SW 1271 (cell line): ENCODE measurements at places on chromosomes 3 and 15.

DNA sequence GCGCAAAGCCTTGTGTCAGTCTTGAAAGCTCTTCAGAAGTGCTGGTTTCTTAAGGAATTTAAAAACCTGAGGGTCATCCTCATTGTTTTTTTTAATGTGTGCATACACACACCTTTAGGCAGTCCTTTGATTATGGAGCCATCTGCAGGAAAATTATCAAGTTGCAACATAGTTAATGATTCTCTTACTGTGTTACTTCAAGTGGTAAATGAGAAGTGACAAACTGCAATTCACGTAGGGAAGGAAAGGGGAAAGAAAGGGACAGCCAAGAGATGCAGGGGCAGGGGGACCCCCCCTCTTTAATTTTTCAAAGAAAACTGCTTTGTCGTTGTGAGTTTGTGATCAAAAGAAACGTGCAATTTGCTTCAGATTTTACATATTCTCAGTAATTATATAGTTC, 162.4 kb upstream of the CGNL1 start:
- no peak for DNase-seq

DNA sequence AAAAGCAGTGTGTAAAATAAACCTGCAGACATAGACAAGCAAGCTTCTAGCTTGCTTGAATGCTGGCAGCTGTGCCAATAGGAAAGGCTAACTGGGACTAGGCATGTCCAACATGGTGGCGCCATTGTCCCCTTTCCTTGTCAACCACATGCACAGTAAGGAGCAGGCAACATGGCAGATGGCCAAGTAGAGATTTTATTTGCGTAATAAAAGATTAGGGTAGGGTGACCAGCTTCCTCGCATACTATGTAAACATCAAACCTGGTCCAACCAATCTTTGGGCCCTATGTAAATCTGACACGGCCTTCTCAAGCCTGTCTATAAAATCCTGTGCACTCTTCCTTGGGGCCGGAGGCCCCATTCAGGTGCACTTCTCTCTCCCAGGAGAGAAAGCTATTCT, 575.4 kb upstream of the GOLIM4 start:
- DNase-seq, result no peak

GRCh38 chr3:187005827-187006481, 75.6 kb downstream of the ST6GAL1 start:
- DNase-seq, result no peak

- DNase-seq, result no peak
These were observed 227.2 kb upstream of the TP63 start for GRCh38 chr3:189404024-189404423.

DNA sequence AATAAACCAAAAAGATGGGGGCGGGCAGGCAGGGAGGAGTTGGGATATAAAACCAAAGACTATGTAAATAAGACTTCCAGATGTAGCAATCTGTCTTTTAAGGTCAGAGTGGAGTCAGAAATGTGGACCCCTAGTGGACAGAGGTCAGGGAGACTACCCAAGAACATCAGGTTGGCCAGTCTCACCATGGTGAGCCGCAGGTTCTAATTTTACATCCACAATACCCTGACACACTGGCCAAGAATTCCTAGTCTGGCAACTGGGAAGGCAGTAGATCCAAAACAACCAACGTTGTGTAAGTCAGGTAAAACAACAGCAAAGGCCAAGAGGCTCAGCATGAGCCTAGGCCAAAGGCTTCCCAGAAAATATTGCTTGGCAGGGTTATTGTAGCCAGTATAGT, 203.4 kb downstream of the FOXP1 start:
- no peak for DNase-seq

GRCh38 chr3:122674339-122674738, 6.3 kb upstream of the PARP14 start:
- no peak for DNase-seq

DNA sequence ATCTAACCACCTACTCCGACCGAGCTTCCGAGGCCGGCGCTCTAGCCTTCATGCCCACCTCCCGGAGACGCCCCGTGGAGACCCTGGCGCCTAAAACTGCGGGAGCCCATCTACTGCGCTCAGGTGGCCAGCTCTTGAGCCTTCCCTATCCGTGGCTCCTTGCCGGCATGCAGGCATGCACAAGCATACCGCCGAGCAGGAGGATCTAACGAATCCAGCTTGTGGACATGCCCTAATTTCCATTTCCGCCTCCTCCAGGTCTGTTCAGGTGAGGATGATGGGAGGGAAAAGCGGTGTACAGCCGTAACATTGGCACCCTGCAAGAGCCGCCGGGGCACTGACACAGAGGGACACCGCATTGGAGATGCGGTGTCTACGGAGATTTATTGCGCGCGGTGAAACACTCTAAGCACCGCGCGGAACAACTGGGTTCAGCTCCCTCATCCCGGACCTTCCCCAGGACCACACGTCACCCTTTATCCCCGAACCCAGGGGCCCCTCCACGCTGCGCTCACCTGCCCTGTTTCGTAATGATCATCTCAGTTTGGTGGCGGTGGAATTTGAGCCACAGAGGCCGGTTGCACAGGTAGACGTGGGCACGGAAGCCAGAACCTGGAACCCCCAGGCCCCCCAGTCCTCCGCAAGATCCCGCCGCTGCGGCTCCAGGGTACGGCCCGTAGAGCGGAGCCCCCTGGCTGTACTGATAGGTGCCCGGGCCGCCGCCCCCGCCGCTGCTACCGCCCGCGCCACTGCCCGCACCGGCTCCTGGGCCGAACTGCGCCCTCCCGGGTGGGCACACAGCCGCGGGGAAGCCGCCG, 1.0 kb downstream of the EOMES start:
- DNase-seq, result no peak

DNA sequence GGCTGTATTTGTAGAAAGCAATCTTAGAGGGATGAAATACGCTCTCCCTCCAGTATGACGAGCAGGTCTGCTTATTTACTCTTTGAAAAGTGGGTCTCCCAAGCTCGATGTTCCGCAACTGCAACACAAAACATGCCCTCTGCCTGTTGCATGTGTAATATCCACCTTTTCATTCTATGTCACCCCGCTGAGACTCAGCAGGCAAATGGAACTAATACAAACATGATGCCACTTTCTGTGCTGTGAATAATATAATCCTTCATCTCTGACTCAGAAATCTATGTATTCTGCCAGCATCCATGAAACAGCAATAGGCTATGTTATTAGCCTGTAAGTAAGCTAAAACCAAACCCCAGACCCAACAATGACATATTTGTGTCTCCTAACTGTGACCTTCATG, 200.8 kb upstream of the TMCO5A start:
- no peak for DNase-seq

- DNase-seq, result no peak
These were observed 42.7 kb upstream of the GAP43 start for GRCh38 chr3:115580566-115580965.

GRCh38 chr15:70522323-70522966, 240.9 kb downstream of the UACA start:
- no peak for DNase-seq

DNA sequence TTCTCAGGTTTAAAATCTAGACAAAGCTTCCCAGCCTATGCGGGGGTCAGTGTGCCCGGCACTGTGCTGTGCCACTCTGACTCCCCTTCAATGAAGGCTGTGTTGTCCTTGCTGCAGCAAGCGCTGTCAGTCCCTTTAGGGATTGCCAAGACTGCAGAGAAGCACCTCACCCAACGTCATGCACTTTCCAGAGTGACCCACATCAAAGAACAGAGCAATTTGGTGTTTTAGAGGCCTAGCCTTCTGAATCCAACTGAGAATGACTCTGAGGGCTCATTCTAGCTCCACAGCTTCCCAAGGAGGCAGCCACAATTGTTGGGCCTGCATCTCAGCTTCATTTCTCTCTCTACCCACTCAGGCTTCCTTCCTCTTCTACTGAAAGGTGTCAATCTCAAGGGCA, 26.4 kb downstream of the SLC9A9 start:
- DNase-seq, result no peak

DNA sequence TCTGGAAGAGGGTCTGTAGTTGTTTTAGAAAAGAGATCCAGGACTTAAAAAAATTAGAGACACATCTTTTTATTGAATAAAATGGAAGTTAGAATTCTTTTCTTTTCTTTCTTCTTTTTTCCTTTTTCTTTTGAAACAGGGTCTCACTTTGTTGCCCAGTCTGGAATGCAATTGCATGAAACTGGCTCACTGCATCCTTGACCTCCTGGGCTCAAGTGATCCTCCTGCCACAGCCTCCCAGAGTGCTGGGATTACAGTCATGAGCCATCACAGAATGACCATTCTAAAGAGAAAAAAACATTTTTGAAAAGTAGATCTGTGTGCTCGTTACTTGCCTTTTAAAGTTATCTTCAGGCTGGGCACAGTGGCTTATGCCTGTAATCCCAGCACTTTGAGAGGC, 3.6 kb downstream of the ATXN7 start:
- no peak for DNase-seq

DNA sequence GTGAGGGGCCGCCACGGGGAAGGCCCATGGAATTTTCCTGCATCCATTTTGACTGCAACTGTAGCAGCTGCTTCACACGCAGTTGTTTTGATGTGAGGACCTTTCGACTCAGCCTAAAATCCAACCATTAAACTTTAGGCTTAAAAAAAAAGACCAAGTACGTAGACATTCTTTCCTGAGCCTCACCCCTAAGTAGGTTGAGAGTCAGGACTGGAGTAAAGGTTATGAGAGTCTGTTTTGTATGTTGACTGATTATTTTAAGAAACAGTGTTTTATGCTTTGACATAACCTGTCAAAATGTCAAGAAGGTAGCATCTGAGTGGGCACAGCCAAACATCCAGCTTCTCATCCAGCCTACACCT, 45.7 kb upstream of the AMOTL2 start:
- no peak for DNase-seq

DNA sequence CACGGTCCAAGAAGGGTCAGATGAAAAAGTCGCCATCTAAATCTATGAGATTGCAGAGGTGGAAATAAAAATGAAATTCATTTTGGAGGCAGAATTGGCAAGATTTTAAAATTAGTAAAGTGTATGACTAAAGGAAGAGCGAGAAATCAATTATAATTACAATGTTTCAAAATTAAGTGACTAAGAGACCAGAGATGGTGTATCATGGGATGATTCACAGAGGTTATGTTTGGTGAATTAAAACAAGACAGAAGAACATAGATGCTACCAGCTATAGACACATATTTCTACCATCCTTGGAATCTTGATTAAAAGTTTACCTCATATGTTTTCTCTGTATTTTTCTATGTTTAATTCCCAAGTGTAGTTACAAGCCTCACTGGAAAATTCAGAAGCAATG, 308.9 kb upstream of the DNAJC19 start:
- DNase-seq, result no peak

GRCh38 chr15:50113187-50113505, 5.9 kb downstream of the ATP8B4 start:
- no peak for DNase-seq

- no peak for DNase-seq
These were observed 57.9 kb downstream of the NEO1 start for GRCh38 chr15:73110201-73110600.

DNA sequence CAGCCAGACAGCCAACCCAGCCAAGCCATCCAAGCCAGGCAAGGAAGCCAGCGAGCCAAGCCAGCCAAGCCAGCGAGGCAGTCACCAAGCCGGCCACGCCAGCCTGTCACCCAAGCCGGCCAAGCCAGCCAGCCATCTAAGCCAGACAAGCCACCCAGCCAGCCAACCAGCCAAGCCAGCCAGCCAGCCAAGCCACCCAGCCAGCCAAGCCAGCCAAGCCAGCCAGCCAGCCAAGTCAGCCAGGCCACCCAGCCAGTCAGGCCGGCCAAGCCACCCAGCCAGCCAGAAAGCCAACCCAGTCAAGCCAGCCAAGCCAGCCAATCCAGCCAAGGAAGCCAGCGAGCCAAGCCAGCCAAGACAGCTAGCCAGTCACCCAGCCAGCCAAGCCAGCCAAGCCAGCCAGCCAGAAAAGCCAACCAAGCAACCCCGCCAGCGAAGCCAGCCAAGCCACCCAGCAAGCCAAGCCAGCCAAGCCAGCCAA, 201.2 kb downstream of the GOLGA6L6 start:
- no peak for DNase-seq

GRCh38 chr3:100400419-100400779, 490 bp downstream of the TOMM70 start:
- DNase-seq, result no peak

DNA sequence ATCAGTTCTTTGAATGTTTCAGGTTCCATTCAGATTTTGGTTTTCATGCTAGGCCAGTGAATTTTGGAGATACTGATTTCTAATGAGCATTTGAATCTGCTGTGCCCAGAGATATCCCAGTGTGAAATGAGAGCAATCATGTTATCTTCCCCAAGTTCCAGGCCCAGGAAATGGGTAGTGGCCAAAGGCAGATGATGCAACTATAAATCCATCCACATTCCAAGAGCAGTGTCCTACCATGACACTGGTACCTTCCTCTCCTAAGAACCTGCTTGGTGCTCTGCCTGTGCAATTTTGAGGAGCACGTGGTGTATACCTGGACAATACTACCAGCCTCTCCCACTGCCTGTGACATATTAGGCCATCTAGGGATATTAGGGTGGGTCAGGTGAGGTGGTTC, 186.8 kb downstream of the SLCO3A1 start:
- no peak for DNase-seq

- no peak for DNase-seq
These were observed 23.3 kb upstream of the HEG1 start for GRCh38 chr3:125078951-125079674.

DNA sequence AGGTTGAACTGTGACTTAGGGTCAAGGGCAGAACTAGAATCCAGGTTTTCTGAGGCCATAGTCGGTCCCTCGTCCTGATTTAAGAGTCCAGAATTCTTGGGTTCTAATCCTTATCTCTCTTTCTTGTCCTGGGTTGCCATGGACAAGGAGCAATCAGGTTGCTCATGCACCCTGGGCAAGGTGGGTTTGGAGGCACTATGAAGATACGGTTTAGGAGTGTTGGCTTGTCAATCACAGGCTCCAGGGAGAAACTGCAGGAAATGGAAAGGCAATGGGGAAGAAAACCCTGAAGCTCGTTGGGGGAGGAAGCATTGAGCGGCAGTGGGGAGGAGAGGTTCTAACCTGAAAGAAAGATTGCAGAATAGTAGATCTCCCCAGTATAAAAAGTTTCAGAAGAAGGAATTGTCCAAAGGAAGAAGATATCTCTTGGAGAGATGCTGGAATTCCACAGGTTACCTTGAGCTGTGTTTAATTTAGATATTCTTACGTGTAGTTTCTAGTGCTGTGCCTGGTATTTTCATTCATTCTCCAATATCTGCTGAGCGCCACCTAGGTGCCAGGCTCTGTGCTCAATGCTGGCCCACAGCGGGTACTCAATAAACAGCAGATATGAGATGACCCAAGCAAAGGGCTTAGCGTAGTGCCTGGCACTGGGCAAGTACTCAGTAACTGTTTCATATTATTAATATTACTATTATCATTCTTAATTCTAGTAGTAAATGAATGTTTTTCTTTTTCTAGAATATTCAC, 2.0 kb downstream of the ACAN start:
- peak; percentile 19 for DNase-seq

DNA sequence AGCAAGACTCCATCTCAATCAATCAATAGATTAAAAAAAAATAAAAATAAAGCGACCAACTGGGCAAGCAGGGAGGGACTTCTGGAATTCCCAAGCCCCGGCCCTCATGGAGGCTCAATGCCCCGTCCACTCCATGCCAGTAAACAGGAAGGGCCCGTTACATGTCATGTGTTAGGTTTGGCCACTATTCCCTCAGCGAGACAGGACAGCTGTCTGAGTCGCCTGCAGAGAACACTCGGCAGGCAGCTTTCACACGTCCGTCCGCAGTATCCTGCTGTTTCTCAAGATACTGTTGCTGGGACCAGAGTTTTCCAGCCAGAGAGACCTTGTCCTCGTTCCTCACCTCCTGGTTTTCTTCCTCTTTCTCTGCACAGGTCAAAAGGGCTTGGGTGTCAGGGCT, 18.0 kb downstream of the TMEM44 start:
- DNase-seq, result no peak
